SJSA1 (cell line): ENCODE measurements at places on chromosomes 7 and 10.

DNA sequence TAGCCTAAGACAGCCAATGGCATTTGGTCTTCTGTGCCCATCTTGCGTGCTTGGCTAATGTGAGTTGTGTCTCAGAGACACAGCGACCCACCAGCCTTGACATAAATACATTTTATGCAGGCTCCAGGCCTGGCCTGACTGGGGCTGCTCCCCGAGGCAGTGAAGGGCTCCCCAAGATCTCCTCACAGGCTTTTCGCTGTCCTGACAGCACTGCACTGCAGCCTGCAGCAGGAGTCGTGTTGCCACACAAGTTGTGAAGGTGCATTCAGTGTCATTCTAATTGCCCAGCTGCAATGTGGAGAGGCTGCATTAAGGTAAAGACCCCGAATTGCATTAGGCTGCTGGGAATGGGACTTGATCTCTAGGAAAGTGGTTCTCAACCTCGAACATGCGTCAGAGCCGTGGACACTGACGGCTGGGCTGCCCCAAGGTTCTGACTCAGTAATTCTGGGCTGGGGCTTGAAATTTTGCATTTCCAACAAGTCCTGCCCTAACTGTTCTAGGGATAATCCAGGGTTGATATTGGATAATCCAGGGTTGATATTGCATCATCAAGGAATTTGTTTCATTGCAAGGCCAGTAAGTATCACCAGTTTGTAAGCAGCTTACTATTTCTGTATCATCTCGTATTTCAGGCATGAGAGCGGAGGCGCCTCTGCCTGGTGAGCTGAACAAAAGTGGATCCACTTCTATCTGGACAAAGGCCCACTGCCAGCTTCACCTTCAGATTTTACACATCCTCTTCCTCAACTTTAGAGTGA is 108.7 kb upstream of the INSIG1 start:
- DNase-seq: no peak

GRCh38 chr10:5960070-5960972 is 17.0 kb downstream of the IL15RA start:
- DNase-seq: no peak

GRCh38 chr7:154953006-154953684 is 49.8 kb downstream of the PAXIP1 start:
- peak; percentile 61 for DNase-seq

GRCh38 chr7:45656431-45656830 is 82.3 kb downstream of the ADCY1 start:
- DNase-seq: no peak

DNA sequence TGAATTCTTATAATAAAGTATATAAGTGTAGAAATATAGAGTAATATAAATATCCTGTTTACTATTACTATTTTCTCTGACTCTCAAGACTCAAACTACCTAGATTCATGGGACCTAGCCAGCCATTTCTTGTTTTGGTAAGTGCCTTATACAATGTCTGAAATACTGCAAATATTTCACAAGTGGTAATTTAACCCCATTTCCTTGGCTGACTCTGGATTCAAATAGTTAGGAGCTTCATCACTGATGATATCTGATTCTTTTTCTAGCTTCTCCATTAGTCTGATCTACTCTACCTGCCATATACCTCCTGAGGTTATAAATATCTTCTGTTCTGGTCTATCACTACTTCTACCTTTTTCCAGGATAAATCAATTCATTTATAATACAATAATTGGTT is 6.4 kb upstream of the RALA start:
- no peak for DNase-seq

- peak; percentile 74 for DNase-seq
Measured at GRCh38 chr7:19107356-19108146, 9.9 kb downstream of the TWIST1 start.

DNA sequence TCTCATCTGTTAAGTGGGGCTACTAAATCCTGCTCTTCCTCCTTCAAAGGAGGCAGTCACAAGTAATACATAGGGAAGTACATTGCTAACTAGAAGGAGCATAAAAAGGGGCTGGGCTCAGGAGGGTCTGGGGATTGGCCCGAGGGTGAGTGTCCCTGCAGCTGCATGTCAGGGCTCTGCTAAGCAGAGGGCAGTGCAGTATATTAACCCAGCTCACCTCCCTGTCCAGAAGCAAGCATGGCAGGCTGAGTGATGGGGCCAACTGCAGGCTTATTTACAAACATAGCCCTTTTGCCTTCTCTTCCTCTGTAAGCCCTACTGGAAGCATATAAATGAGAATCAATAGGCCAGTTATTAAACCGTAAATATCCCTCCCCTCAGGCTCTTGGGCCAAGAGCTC is 143.2 kb upstream of the PCBD1 start:
- no peak for DNase-seq

DNA sequence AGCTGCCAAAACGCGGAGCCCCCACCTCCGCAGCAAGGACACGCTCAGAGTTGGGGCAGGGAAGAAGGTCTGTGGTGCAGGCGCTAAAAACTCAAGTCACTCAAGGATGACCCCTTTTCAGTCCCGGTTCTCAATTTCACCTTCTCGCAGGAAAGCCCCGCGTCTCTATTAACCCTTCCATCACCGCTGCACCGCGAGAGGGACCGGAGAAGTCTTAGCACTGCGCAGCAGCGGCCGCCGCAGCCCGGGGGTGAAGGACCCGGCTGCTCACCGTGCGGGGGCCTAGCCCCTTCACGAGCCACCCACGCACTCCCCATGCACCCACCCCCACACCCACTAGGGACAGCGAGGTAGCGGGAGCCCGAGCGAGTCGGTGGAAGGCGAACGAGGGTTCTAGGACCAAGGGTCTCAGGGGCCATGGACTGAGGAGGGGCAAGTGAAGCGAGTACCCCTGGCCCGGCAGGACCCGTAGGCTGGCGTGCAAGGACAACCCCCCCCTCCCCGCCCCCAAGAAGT is 162.9 kb downstream of the SH3PXD2A start:
- DNase-seq: no peak

GRCh38 chr7:42572561-42572960 is 335.6 kb upstream of the GLI3 start:
- no peak for DNase-seq

DNA sequence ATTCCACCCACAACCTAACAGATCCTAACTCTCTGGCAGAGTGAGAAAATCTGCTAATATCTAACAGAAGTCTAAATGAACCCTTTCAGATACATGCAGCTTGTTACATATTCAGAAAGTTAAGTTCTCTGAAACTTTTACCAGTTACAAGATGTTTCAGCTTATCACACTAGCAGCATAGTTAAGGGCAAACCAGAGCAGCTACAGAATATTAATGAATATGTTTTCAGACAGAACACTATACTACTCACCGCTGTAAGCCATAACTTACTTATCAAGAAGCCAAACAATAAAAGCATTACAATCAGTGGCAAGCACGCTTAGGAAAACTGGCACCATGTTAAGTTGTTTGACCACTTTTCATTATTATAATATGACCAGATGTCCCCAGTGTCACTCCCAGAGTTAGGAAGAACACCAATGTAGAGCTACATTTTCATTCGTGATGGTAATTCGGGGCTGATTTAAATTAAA is 2.7 kb downstream of the ITGB1 start:
- DNase-seq: no peak

DNA sequence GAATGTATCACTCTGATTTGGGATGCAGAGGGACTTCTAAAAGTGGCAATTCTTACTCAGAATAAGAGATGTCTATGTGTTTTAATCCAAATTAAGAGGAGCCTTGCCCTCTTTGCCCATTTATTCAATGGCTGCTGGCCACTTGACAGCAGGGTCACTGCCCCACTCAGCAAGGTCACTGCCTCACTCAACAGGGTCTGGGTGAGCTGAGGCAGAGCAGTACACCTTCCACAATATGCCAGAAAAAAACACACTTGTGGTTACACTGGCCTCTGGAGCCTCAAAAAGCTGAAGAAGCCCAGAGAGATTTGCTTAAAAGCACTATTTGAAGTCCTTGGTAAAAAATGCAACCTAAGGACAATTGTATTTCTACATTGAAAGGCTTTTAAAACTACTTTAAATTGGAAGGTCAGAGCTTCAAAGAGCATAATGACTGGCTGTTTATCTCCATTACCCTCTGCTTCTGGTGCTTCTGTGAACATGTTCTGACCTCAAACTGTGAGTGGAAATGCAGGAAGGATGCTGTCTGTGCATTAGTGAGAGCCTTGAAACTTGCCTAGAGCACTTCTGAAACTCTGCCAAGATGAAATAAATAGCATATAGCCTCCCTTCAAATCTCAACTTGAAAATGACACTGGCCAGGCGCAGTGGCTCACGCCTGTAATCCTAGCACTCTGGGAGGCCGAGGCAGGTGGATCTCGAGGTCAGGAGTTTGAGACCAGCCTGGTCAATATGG is 35.1 kb upstream of the WIPF3 start:
- DNase-seq: no peak

DNA sequence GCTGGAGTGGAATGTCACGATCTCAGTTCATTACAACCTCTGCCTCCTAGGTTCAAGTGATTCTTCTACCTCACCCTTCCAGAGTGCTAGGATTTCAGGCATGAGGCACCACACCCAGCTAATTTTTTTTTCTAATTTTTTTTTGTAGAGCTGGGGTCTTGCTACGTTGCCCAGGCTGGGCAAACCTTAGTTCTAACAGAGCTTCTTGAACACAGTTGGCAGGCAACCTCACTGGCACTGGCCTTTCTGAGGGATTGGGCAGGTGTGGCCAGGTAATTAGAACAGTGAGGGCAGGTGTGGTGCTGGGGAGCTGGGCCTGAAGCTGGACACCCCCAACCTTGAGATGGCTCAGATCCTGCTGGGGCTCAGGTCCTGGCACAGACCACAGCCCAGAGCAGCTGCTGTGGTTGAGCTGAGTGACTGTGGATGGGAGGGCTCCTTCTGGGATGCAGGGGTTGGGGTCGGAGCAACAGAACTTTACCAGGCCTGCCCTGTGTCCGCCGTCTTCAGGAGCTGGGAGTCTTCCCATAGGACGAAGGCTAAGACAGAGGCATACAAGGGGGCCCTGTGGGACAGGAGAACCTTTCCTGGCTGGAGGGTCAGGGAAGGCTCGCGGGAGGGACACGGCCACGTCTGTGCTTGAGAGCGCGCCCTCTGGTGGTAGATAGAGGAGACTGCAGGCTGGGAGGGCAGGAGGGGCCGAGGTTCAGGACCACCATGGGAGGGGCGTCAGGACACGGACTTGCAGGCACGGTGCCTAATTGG is 48.2 kb downstream of the COL26A1 start:
- DNase-seq: peak; percentile 62

DNA sequence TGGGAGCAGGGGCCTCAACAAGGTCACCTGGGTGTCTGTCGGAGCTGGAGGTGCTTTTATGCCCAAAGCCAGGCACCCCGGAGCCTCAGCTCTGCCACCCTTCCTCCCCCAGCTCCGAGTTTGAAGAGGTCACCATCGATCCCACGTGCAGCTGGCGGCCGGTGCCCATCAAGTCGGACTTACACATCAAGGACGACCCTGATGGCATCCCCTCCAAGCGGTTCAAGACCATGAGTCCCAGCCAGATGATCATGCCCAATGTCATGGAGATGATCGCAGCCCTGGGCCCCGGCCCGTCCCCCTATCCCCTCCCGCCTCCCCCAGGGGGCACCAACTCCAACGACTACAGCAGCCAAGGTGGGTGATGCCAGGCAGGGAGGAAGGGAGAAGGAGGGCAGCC is 41.3 kb upstream of the PPIF start:
- DNase-seq: no peak

- DNase-seq: peak; percentile 37
Measured at GRCh38 chr7:66413379-66414114, 208.4 kb downstream of the TPST1 start.

DNA sequence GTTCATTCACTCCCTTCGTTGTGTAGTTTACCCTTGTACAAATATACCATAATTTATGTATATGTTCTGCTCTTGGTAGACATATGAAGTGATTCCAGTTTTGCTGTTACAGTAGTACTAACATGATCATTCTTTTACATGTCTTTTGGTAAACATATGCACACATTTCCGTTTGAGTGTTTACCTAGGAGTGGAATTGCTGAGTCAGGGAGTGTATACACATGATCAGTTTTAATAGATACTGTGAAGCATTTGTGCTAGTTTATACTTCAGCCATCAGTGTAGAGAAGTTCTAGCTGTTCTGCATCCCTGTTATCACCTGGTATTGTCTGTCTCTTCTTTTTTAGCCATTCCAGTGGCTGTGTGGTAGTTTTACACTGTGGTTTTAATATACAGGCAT is 34.5 kb upstream of the CYP26C1 start:
- no peak for DNase-seq

DNA sequence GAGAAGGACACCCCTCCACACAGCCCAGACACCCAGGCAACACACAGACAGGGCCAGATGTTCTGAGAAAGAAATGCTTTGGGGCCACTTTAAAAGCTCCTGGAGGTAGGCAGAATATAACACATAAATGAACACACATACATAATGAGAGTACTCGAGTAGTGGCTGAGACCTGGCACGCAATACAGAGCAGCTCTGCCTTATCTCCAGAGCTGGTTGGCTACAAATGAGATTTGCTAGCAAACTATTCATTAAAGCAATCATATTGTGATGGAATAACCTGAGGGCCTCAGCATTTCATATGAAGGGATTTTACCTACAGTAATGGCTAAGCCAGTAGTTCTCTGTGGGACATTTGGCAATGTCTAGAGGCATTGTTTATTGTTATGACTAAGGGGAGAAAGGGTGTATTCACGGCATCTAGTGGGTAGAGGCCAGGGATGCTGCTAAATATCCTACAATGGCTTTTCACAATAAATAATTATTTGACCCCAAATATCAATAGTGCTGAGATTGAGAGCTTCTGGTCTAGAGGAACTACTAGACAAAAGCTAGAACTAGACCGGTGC is 5.5 kb upstream of the IMPDH1 start:
- DNase-seq: no peak

DNA sequence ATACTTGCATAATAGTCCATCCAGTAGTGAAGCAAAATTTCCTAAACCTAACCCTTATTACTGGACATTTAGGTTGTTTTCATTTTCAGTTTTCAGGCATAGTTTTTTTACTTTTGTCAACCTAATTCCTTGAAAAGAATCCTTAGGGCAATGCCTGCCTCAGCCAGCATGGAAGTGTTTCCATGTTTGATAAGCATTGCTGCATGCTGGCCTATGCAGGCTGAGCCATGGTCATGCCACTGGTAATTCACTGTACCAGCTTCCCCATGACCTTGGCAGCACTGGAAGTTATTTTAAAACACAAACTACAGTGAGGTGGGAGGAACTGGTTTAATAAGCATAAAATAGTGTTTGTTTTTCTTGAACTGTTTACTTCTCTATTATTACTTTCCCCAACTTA is 27.8 kb upstream of the PLCE1 start:
- no peak for DNase-seq

DNA sequence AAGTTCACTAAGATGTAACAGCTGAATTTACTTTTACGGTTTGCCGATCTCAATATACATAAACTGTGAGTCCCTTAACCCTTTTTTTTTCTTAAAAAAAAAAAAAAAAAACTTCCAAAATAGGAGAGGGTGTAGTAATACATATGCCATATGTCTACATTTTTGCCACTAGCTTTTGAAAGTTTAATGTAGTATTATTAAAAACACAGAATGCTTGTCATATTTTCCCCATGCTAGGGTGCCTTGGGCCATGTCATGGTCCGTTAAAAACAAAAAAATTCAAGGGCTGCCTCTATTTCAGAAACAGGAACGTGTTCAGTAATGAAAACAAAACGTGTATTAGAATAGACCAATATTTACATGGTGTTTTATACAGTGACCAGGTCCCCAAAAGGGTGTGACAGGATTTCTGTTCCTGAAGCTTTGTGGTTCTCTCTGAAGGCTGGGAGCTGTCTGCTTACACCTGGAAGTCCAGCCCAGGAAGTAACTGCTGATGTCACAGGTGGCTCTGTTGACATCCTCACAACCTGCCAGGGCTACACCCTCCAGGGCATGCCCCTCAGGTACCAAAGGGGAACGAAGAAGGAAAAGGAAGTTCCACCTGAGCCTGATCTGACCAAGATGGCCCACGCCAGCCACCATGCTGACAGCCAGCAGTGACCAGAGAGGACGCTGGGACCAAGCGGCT is 79.0 kb downstream of the COBL start:
- no peak for DNase-seq
